ENCODE measurements at places on chromosomes 4 and X.

- DNase-seq, result no peak
These were observed 38.4 kb upstream of the FAM9B start for GRCh38 chrX:9072281-9072680.

GRCh38 chr4:57369446-57369845 lies 259.3 kb upstream of the IGFBP7 start:
- no peak for DNase-seq

GRCh38 chr4:151038452-151039157 lies 23.5 kb upstream of the LRBA start:
- DNase-seq, result no peak

DNA sequence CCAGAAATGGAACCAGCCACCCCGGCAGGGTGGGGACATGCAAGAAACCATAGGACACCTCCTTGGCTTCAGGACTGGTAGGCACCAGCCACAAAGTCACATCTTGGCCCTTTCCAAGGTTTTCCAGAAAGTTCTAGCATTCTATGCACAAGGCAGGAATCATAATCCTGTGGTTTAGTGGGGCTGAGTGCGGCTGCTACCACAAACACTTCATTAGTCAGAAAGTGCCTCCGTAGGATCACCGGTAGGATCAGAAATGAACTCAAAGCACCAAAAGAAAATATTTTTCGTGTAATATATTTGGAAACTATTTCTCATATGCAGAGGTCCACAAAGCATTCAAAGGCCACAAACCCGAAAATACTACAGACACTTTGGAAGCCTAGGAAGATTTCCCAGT lies 191.7 kb downstream of the PTTG2 start:
- no peak for DNase-seq

DNA sequence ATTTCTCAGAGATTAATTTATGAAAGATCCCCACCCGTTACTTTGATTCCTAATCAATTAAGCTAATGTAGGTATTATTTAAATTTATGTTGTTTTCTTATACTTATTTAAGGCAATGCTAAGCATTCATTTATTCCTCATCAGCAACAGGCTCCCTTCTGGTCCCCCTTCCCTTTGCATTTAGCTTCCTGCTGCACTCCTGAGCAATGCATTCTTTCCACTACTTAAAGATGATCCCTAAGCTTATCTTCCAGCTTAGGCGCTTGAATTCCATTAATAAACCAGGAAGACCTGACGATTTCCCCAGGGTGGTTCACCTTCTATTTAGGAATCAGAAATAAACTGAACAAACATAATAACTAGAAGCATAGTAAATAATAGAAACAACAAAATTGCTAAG lies 1003.1 kb downstream of the FSTL5 start:
- no peak for DNase-seq

DNA sequence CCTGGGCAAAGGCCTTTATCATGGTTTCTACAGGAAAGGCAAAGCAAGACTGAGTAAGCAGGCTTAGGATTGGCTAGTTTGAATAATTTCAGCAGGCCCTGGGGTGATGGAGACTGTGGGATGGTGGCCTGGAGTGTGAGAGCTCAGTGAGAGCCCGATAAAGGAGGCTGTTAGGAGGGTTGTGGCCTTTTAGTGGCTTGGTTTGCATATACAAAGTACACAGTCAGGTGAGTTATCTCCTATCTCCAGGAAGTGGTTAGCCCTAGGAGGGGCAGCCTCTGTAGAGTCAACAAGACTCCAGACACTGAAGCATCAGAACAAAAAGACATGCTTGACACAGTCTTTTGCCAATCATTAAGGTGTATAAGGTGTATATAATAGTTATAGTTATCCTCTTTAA lies 157.2 kb downstream of the CFAP299 start:
- no peak for DNase-seq

GRCh38 chr4:99457270-99457669 lies 22.1 kb upstream of the ADH7 start:
- DNase-seq, result no peak

- DNase-seq, result no peak
These were observed 14.4 kb downstream of the BCOR start for GRCh38 chrX:40083120-40083978.

DNA sequence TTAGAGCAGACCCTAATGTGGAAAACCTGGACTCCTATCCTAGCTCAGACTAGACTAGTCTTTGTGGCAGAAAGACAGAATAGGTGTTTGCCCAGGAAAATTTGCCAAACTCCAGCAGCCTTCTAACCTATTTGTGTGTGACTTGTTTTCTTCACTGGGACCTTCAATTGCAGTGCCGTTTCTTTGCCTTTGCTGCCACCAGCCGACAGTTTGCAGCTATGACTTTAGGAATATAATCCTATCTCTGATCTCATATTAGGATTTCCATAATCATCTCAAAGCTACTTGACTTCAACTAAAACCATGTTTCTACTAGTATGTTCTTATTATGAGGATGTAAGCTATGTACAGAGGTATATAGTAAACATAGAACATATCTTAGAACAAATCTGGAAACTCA lies 60.2 kb upstream of the PGAM4 start:
- DNase-seq, result no peak

DNA sequence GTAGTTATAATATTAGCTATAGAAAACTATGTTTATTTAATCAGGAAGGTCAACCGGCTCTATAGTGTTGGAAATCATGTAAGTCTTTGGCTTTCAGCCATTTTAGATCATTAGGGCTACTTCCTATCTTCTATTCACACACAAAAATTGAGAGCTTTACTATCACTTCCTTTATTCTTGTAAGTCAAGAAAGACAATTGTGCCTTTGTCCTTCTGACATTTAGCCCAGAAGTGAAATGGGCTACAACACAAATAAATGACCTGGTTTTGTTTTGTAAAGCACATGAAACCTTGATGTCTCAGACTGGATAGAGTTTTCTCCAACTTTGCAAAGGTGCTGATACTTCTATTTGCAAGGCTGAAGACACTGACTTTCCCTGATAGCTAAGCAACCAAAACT lies 122.4 kb upstream of the ACSL4 start:
- DNase-seq, result no peak

GRCh38 chr4:967113-968104 lies 6.0 kb downstream of the DGKQ start:
- no peak for DNase-seq

GRCh38 chrX:109782994-109783700 lies 50.1 kb upstream of the ACSL4 start:
- no peak for DNase-seq

- no peak for DNase-seq
These were observed 52.9 kb downstream of the FRMPD3 start for GRCh38 chrX:107502316-107502715.

GRCh38 chr4:155941085-155941790 lies 12.4 kb downstream of the CTSO start:
- DNase-seq, result no peak

GRCh38 chrX:12360383-12360782 lies 222.1 kb downstream of the FRMPD4 start:
- DNase-seq, result peak; percentile 60

- DNase-seq, result no peak
These were observed 108.7 kb upstream of the PAK3 start for GRCh38 chrX:110987292-110987691.

DNA sequence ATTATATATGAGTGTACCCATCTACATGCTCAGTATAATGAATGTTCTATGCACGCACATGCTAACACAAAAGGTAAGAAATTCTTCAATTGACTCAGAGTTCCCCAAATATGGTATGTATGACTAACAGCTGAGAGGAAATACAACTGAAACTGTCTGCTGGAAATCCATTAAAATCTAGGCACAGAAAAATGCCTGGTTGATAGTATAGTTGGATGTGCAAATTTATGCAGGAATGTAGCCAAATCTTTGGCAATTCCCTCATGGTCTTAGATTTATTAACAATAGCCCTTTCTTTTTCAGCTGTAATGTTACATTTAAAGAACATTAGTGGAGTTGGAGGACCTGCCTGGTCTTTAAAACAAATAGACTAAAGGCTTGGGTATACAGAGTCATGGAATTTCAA lies 5.5 kb downstream of the CAMK2D start:
- DNase-seq, result peak; percentile 75

Data from HS-5 (cell line).